ENCODE measurements at places on chromosomes 7 and 10. TPM values are rescaled to one million over a fixed set of nuclear protein-coding genes. Genes with fewer than 3 reads are reported as not detected.

The MINDY3 gene
- 31.5 TPM for total RNA-seq

The LRRC17 gene
- total RNA-seq: 4.0 TPM

The SFTPA2 gene
- 0.13 TPM for total RNA-seq

The PMPCB gene
- 65.8 TPM for total RNA-seq

The TLL2 gene
- 0.98 TPM for total RNA-seq

The SORCS1 gene
- 0.76 TPM for total RNA-seq

The PLA2G12B gene
- total RNA-seq: 0.66 TPM

The NUTM2A gene
- total RNA-seq: 1.5 TPM

The CALHM1 gene
- not detected for total RNA-seq

DNA sequence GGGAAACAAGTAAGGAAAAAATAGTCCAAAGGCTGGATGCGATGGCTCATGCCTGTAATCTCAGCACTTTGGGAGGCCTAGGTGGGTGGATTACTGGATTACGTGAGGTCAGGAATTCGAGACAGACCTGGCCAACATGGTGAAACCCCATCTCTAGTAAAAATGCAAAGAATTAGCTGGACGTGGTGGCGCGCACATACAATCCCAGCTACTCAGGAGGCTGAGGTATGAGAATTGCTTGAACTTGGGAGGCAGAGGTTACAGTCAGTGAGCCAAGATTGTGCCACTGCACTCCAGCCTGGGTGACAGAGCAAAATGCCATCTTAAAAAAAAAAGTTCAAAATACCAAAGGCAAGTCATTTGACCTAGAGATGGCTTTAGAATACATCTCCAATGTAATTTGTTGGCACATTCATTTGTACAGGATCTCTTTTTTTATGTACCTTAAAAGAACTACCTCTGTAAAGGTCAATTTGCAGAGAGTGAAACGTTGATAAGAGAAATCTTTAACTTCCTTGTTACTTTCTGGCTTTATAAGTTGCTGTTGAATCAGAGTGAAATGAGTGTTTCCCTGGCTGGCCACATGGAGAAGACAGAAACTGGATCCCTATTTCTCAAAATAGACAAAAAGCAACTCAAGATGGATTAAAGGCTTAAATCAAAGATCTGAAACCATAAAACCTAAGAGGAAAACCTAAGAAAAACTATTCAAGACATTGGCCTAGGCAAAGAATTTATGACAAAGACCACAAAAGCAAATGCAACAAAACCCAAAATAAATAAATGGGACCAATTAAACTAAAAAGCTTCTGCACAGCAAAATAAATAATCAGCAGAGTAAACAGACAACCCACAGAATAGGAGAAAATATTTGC is 260.7 kb downstream of the KLF6 start:
- no peak for DNase-seq

- DNase-seq: peak; percentile 88
Observed at GRCh38 chr10:9824631-9825071, 1193.0 kb upstream of the CELF2 start.

DNA sequence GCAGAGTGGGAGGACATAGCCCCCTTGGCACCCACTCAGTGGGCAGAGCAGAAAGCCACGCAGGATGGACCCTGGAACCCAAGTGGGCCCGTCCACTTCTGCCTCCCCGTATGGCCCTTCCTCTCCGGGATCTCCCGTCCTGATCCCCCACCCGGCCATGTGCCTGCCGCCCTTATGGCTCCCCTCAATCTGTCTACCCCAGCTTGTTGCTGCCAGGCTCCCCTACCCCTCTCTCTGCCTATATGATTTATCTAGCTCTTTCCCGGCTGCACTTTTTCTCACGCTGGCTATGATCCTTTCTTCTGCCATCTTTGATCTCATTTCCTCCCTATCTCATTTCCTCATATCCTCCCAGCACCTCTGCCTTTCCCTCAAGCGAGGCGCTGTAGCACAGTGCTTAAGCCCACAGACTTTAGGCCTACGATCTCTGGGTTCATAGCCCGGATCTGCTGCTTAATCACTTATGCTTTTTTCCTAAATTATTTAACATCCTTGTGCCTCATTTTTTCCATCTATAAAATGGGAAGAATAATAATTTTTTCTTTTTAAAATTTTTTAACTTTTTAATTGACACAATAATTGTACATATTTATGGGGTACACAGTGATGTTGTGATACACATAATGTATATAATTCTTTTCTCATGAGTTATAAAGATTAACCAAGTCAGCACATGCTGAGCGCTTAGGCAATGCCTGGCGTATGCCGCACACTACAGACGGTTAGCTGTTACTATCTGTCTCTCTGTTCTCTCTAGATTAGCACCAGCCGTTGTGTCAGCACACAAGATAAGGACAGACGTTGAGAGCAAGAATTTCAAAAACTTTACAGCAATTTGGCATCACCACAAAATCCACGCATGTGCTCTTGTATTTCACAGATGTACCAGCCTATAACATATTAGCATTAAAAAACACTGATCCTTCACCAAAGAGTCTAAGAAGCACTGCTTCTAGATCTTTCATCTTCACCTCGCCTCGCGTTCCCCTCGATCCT is 18.1 kb downstream of the KCNH2 start:
- DNase-seq: peak; percentile 36

- DNase-seq: peak; percentile 79
Observed at GRCh38 chr10:1368842-1369171, 312.6 kb downstream of the WDR37 start.

DNA sequence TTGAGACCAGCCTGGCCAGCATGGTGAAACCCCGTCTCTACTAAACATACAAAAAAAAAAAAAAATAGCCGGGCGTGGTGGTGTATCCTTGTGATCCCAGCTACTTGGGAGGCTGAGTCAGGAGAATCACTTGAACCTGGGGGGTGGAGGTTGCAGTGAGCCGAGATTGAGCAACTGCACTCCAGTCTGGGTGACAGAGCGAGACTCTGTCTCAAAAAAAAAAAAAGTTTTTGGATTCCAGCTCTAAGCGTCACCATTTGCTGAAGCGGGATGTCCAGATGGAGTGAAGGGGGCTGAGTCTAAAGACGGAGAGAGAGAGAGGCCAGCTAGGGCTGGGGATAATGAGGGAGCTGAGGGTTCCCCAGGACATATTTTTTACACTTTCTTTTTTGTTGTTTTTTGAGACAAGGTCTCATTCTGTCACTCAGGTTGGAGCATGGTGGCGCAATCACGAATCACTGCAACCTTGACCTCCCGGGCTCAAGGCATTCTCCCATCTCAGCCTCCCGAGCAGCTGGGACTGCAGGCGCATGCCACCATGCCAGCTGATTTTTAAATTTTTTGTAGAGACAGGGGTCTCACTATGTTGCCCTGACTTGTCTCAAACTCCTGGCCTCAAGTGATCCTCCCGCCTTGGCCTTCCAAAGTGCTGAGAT is 9.4 kb upstream of the HK1 start:
- DNase-seq: no peak

DNA sequence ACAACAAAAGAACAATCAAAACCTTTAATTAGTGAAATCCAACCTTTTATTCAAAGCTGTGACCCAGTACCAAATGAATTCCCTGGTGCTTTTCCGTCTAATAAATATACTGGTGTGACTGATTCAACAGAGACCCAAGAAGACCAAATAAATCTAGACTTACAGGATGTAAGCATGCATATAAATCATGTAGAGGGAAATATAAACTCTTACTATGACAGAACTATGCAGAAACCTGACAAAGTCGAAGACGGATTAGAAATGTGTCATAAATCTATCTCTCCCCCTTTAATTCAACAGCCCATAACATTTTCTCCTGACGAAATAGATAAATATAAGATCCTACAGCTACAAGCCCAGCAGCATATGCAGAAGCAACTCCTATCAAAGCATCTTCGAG is 540.6 kb upstream of the TEX47 start:
- peak; percentile 51 for DNase-seq

- no peak for DNase-seq
Observed at GRCh38 chr7:92034116-92034515, 93.5 kb downstream of the AKAP9 start.

- DNase-seq: no peak
Observed at GRCh38 chr10:62853710-62854109, 37.5 kb upstream of the EGR2 start.

DNA sequence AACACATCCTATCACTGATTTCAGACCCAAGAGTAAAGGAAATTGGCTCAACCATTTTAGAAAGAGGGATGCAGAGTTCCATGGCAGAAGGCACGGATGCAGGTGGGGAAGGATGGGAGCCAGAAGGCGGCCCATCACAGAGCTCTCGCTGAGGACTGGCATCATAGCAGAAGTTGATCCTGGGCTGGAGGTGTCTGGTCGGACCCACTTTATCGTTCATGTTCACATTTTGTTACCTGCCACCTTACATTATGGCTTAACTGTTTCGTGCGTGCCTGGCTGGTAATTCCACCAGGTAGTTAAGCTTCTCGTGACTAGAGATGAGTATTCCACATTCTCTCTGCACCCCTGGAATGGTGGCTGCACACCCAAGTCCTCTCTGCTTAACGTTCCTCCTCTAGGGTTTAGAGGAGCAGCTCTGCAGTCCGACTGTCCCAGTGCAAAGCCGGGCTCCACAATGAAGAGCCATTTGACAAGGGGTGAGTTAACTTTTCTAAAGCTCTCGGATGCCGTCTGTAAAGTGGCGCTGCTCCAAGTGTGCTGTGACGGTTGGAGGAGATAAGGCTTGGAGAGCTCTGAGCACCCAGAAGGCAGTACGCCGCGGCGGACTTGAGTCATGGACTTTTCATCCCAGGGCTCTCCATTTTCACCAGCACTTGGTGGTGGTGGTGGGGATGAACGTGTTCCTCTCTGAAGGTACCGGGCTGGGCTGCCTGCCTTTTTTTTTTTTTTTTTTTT is 157.1 kb upstream of the SHH start:
- no peak for DNase-seq

DNA sequence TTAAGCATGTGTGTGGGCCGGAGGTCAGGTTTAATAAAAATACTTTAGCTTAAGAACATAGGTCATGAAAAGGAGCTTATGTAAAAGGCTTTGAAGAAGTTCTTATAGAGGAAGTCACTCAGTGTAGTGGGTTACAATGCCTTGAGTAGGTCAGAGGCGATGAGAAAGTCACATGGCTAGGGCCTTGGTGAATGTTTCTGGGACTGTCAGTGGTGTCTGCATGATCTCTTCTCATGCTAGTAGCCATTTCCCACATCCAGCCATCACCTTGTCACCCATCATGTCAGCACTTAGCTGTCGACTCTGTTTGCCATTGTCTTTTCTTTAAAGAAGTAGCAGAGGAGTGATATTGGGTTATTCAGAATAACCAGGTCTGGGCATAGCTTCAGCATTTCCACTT is 236.6 kb downstream of the CDK14 start:
- no peak for DNase-seq

DNA sequence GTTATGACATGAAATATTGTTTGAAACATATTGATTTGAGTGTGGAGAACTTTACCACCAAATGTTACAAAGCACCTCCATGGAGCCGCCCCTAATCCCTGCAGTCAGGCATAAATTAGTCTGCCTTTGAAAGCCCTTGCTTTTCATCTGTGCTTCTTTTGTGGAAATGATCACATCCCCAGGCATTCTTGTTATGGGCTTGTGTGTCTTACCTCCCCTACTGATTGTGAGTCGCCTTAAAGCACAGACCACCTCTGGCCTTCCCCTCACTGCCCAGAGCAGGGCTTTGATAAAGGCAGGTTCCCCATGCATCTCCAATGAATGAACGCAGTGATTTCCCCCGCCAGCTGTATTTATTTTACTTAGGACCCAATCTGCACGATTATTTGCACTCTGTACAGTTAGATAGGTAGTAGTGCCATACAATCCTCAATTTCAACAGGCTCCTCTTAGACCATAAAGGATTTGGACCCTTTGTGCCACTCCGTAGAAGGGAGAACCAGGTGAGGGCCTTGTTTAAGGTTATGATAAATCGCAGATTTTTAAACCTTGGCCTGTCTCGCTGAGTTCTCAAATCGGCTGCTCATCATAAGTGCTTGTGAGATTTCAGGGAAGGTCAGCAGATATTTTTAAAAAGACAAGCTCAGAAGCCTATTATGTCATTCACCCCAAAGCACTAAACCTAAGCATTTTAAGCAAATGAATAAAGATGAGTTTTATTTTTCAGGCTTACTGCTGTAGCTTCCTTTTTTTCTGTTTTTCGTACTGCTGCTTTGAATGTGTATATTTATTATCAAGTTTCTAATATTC is 107.8 kb downstream of the CUBN start:
- no peak for DNase-seq

- peak; percentile 77 for DNase-seq
Observed at GRCh38 chr10:119253433-119254174, 46.2 kb downstream of the GRK5 start.

- DNase-seq: no peak
Observed at GRCh38 chr7:155591055-155591775, 44.9 kb upstream of the CNPY1 start.

DNA sequence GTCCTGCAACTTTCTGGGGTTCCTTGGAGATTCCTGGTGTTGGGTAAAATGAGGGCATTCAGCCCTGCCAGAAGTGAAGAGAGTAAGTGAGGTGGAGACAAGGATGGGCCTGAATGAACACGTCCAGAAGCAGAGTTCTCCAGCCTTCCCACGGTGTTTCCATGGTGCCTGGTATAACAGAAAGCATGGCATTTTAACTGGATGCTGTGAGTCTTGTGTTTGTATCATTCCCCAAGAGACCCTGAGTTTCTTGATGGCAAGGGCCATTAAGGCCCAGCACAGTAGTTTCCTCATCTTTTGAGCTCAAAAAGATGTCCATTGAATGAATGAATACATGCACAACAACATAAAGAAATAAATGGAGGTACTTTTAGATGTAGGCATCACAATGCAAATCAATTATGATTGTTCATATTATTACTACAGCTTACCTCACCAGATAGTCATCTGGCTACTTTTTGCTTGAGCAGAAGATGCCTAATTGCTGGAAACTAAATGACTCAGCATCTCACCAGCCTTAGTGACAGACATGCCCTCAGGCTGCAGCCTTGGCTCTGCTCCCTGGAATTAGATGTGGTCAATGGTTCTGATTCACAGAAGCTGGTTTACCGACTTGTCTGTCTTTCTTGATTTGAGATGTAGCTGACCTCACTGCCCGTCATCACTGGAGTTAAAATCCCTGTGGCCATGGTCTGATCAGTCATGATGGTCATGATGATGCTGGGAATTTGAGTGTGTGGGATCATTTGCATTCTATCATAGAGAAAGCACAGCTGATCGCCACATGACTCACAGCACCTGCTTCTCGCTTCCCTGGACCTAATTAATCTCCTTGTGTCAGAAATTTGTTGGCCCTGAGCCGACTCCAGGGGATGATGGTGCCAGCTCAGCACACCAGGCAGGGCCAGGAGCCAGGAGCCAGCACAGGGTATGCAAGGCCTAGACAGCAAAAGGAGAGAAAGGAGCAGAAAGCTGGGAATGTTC is 83.9 kb downstream of the CXCL12 start:
- no peak for DNase-seq

DNA sequence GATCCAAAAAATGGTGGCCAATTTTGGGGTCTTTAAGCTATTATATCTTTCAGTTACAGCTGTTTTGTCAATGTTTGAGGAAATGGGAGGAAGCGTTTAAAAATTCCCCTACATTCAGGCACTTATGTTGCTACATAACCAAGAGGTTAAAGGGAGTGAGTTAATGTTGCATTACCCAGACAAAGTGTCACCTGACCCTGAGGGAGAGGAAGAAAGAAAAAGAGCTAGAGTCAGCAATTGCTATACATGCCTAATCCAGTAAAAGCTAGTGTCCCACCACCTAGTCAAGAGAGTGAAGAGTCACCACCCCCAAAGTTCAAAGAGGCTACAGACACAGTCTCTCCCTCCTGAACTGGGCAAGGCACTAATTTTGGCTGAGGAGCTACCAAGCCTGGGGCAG is 69.5 kb upstream of the ZNF92 start:
- DNase-seq: peak; percentile 59

GRCh38 chr10:32317795-32318357 is 29.1 kb downstream of the EPC1 start:
- DNase-seq: no peak
